ENCODE measurements at places on chromosomes 5 and 9.
A peak's percentile ranks its signal among the peaks of the same experiment; 100 is the strongest.

GRCh38 chr9:351916-352315 lies 137.3 kb downstream of the DOCK8 start:
- DNase-seq, result no peak

DNA sequence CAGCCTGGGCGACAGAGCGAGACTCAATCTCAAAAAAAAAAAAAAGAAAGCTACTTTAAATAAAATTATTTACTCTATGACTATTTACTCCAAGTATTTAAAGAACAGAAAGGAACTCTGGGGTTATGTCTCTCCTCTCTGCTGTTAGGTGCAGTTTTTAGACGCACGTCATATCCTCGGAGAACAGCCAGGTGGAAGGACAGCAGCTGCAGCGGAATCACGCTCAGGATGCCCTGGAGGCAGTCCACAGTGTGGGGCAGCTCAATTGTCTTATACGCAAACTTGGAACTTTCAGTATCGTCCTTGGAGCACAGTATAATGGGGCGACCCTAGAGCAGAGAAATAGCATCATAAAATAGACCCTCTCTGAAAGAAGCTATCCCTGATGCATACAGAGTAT lies 10.4 kb upstream of the MAPK9 start:
- no peak for DNase-seq

- no peak for DNase-seq
These were observed 43.7 kb upstream of the SHOC1 start for GRCh38 chr9:111838439-111838838.

DNA sequence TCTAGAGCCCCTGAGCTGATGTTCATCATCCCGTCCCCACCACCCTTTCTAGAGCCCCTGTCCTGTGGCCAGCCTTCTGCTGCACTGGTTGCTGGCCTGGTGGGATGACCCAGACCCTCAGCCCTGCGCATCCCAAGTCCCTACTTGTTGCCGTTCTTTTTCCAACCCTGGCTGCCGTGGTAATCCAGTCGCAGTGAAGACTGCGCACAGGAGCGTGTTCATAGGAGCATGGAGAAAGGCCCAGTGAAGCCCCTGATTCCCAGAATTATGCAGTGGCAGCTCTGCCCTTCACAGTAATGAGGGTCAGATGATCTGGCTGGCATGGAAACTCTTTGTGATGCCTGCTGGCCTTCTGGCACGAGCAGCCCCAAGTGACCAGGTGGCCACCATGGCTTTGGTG lies 183.3 kb downstream of the CACNA1B start:
- DNase-seq, result no peak

DNA sequence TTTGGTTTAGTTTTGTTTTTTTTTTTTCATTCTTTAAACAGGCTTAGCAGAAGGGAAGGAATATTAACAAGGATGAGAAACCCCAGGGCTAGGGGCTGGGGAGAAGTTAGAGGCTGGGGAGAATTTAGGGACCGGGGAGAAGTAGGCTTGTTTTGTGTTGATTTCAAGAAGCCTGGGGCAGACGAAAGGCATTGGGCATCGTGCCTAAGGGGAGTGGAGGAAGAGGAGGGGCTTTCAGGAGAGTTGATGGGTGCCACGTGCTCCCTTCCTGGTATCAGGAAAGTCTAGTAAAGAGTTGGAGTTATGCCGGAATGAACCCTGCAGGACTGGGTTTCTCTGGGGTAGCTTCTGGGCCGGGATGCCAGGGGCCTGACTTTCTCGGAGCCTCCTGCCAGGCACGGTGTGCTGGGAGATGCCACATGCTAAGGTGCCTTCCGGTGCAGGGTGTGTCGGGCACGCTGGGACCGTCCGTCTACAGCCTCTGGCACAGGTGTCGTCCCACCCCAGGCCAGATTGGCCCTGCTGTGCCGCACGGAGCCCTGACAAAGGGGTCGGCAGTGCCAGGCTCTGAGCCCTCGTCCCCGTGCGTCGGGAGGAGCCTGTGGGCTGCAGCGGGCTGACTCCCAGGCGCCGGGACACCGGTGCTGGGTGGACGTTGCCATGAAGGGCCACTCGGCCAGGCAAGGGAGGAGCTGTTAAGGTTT lies 159.9 kb downstream of the OLFM1 start:
- DNase-seq, result no peak

GRCh38 chr9:78035383-78035993 lies 3.9 kb upstream of the GNAQ start:
- peak; percentile 66 for DNase-seq

DNA sequence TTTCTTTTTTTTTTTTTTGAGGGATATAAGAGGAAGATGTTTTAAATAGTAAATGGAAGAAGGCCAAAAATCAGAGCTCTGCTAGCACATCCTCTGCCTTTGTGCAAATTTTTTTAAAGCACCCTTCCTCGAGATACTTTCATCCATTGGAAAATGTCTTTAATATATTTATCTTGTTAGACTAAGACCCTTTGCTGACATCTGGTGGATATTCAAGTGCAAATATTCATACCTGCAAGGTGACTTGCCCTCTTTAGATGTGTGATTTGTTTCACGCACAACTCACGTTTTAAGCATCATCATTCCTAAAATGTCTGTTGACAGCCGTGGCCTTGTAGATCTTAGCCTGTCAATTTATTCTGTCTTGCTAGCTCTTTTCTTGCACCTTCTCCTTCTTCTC lies 258.5 kb downstream of the AGTPBP1 start:
- DNase-seq, result no peak

GRCh38 chr5:73625944-73626811 lies at the start of gene ARHGEF28:
Gene ARHGEF28 (plus strand): TSS chr5:73626196. CDS start chr5:73684852, 58,656 bp downstream.
- DNase-seq, result peak; percentile 1

- DNase-seq, result no peak
These were observed 105.5 kb downstream of the KLHL3 start for GRCh38 chr5:137630216-137630971.

GRCh38 chr9:134365791-134366222 lies 39.6 kb downstream of the RXRA start:
- DNase-seq, result no peak

GRCh38 chr5:31361234-31361633 lies 167.7 kb downstream of the CDH6 start:
- no peak for DNase-seq

DNA sequence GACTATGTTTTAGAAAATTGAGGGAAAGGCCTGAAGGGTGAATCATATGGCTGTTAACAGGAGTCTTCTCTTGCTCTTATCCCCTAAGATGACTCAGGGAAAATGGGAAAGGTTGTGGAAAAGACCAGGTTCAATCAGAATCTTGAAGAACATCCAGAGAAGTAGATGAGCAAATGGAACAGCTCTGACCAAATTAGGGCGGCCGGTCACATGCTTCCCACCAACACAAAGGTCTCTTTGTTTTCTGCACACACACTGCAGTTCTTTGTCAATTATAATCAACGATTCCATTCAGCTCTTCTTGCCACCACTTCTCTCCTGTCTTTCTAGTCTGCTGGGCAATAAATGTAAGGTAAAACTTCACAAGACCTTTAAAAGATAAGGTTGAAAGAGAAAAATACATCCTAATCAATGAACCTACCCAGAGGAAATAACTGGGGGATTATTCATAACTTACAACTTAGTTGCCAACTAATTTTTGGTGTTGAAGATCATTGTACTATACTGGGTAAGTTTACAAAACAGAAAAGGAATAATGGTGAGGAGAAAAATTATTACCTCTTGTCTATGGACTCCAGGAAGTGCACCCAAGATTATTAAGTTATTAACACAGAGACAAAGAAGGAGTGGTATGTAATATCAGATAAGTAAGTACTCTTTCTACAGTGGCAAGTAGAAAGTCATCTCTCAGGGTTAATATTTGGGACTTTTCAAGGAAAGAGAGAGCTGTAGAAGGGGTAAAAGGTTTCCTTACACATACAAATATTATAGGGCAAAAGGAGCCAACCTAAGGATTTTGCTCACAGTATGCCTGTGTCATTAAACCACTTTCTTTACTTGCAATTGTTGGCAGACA lies 441.9 kb upstream of the PIK3R1 start:
- no peak for DNase-seq

DNA sequence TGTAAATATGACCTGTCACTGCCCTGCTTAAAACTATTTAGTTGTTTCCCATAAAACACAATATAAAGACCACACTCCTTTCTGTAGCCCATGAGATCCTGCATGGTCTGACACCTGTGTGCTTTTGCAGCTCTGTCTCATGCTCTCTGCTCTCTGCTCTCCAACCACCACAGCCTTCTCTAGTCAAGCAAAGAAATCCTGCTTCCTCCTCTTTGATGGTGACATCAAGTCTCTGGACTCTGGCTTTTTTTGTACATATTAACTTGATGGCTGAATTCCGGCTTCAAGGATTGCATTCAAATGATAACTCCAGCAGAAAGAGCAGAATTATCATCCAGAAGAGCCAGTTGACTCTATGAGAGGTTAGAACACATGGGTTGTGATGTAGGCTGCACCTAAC lies 58.2 kb downstream of the CHSY3 start:
- DNase-seq, result no peak

Data from naive thymus-derived CD8-positive, alpha-beta T cell (primary cell).